ENCODE measurements at places on chromosomes 11 and 22. TPM values are rescaled to one million over a fixed set of nuclear protein-coding genes. Genes with fewer than 3 reads are reported as not detected.
A peak's percentile ranks its signal among the peaks of the same experiment; 100 is the strongest.

The DDI1 gene
- total RNA-seq: not detected

The FJX1 gene
- 32.3 TPM for total RNA-seq

The MAP4K2 gene
- 23.3 TPM for total RNA-seq

The RCOR2 gene
- total RNA-seq: 0.17 TPM

The OR10D3 gene
- total RNA-seq: not detected

The DERL3 gene
- total RNA-seq: not detected

The VPREB1 gene
- total RNA-seq: not detected

The SULT4A1 gene
- total RNA-seq: 0.26 TPM

The APOA4 gene
- total RNA-seq: not detected

The SAA4 gene
- not detected for total RNA-seq

The SYCE3 gene
- total RNA-seq: not detected

The OR52I1 gene
- not detected for total RNA-seq

- DNase-seq: no peak
Observed at GRCh38 chr11:1852877-1853276, at the start of gene LSP1. LSP1 (plus strand) TSS chr11:1853084; CDS start chr11:1853145, 61 bp downstream.

- no peak for DNase-seq
Observed at GRCh38 chr22:19737846-19738663, 14.7 kb downstream of the GP1BB start.

DNA sequence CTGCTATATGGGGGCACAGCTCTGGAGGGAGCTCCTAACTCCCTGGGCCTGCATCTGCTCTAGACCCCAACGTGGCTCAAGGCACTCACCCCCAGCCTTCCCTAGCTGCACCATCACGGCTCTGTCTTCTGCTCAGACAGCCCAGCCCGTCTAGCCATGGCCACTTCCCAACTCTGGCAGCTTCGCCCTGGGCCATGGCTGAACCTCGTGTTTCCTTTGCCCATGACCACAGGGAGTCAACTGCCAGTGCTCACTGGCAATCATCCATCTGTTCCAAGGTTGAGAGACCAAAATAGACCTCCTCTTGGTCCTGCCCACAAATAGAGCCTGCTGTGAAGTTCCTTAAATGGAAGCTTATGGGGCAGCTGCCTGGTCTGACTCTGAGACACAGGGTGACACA, 5.4 kb downstream of the LMO1 start:
- DNase-seq: no peak

DNA sequence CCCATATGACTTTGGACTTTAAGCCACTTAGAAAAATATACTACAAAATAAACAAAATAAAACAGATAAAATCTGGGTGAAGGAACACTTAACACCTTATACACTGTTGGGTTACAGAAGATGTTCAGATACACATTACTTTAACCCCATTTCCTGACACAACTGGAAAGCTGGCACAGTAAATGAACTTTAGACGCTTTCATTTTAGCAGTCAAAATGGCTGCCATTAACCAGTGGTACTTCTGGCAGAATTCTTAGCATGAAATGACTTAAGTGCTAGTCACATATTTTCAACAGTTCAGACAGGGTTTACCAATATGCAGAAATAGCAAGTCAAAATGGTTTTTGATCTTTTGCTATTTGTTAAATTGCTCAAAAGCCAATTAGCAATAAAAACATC, 37.9 kb downstream of the PIK3C2A start:
- no peak for DNase-seq

DNA sequence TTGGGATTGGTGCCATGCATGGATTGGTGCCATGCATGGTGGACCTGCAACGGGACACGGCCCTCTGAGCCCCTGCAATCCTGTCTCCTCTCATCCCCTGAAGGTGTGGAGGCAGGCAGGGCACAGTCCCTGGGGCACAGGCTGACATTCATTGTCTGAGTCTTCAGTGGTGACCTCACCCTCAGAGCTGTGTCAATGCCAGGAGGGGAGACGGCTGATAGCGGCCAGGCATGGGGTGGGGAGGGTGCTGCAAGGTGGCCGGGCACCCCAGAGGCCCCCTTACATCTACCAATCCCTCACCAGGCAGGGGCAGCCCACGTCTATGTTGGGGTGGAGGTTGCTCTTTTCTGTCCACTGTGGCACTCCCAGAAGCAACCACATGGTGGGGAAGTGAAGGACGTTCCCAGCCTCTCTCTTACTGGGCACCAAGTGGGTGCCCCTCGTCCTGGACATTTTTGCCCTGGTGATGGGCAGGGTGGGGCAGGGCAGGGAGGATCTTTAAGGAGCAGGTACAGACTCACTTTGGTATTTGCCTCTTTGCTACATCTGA, 47.6 kb downstream of the NECTIN1 start:
- no peak for DNase-seq

- no peak for DNase-seq
Observed at GRCh38 chr11:23569547-23569946, 709.3 kb upstream of the CCDC179 start.

GRCh38 chr11:21761000-21761399, 431.9 kb upstream of the ANO5 start:
- no peak for DNase-seq

- DNase-seq: peak; percentile 74
Observed at GRCh38 chr11:35391922-35392688, 27.3 kb downstream of the SLC1A2 start.

- DNase-seq: no peak
Observed at GRCh38 chr11:113637636-113638035, 68.5 kb downstream of the TMPRSS5 start.

- DNase-seq: no peak
Observed at GRCh38 chr11:10666556-10667520, 26.7 kb downstream of the IRAG1 start.

- DNase-seq: no peak
Observed at GRCh38 chr22:39317775-39318506, 1.5 kb downstream of the RPL3 start.

DNA sequence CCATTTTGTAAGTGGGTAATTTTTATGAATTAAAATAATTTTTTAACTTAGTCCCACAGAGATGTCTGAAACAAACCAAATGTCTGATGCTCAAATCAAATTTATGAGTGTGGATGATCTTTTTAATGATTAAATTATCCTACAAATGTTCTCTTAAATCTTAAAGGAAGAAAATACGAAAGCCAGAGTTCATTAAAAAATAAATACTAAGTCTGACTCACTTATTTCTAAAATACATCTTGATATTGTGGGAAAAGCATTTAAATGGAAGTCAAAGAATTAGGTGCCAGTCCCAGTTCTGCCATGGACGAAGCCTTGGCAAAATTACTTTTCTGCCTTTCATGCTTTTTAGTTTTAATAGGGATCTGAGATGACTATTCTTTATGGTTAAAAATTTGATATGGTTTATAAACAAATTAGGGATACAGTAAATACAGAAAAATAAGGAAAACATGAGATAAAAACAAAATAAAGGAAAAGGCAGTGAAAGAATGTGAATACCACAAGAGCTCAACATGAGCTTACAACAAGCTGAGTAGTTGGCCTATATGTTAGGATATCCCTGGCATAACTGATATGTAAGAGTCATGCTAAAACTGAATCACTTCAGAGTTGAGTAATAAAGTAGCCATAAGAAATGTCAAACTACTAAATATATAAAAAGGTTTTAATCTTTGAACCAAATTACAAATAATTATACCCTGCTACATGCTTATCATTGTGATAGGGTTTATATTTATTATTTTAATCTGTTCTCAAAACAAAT, 9.2 kb downstream of the CCDC34 start:
- DNase-seq: no peak

DNA sequence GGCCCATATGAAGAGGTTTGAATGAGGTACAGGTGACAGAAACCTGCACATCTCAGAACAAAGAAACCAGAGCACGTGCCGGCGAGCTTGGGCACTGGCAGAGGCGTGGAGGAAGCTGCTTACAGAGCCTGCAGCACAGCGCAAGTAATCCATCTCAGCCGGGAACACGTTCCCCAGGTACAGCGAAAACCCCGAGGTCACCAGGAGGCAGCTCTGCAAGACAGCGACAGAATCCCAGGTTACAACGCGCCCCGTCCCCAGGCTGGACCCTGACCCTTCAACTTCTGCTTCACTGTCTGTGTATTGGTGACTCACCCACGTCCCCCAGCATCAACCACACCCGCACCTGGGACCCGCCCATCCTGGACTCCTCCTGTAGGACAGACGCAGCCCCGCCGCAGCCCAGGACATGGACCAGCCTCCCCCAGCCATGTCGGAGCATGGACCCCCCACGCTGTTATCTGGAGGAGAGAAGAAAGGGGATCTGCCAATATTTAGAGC, 2.2 kb downstream of the MLC1 start:
- no peak for DNase-seq

DNA sequence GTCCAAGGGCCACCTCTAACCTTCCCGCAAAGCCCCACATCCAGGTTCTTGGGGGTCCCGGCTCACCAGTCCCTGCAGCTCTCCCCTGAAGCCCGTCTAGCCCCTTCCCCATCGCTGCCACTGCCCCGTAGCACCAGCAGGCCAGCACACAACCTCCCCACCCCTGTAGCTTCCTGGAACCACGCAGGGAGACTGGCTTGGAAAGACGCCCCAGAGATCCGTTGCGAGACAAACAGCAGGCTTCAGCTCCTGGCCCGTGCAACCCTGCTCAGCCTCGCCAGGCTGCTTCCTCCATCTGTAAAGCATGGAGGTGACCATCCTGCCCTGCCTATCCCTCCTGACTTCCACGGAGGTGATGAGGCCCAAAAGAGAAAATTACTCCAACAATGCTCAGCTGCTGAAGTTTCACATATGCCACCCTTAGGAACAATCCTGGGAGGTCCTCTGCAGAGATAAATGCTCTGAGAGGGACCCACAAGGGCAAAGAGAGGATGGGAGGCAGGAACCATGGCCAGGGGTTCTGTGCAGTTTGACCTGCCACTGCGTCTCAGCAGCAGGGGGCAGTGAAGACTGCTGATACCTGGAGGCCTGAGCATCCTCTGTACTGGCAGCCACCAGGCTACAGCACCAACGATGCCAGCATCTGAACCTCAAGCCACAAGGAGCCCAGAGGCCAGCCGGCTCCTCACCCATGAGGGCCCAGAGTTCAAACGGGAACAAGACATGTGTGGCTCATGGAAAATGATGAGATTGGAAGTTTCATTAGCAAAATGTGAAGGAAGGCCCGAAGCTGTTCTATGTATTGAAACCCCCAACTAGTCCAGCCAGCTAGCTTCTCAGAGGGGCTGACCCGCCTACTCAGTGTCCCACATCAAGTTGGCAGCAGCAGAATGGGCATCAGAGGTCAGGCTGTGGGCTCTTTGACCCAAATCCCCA, 16.1 kb downstream of the DGCR2 start:
- DNase-seq: no peak

- DNase-seq: no peak
Observed at GRCh38 chr22:26892166-26893041, 235.0 kb downstream of the MIAT start.
